ENCODE measurements at places on chromosomes 1 and 21. TPM values are rescaled to one million over a fixed set of nuclear protein-coding genes. Genes with fewer than 3 reads are reported as not detected.

The SH2D2A gene
- 2.7 TPM for total RNA-seq

The S100B gene
- 8.7 TPM for total RNA-seq

The CLCA4 gene
- 0.13 TPM for total RNA-seq

DNA sequence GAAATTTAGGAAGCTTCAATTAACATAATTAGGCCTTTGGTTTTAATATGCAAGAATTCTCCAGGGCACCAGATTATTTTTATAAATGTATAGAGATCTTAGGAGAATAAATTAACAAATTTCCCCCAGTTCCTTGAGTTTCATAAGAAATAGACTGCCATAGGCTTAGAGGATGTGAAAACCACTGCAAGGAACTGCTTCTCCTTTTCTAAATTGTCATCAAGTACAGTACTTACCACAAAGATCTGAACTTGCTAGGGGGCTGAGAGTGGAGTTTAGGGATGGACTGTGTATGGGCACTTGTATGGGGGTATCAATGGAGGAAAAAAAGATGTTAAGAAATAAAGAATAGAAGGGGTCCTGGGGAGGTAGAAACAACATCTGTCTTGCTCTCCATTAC lies 31.1 kb downstream of the LHX8 start:
- no peak for DNase-seq
- no peak overlapping the region for H3K27ac ChIP-seq
- H3K36me3 ChIP-seq, result no peaks in the 10 kb centered on the region
- H3K4me1 ChIP-seq, result no peaks in the 10 kb centered on the region
- H3K4me3 ChIP-seq, result no peak overlapping the region

DNA sequence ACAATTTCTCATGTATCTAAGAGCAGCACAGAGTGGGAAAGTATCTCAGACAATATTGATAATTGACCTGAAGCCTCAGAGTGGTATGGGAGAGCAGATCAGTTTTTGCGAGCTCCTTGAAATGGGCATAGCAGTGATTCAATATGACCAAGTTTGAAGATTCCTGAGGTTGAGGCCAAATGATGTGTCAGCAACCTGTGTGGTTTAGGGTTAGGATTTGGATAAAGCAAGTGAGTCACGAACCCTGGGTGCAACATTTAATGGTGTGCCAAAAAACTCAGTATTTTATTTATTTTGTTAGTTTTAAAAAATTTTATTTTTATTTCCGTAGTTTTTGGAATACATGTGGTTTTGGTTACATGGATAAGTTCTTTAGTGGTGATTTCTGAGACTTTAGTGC lies 92.5 kb upstream of the C21orf91 start:
- H3K36me3 ChIP-seq, result no peaks in the 10 kb centered on the region
- no peak for DNase-seq
- H3K4me1 ChIP-seq, result no peaks in the 10 kb centered on the region
- H3K27ac ChIP-seq, result no peak overlapping the region

GRCh38 chr1:5947071-5947821 lies 45.0 kb downstream of the NPHP4 start:
- H3K27me3 ChIP-seq, result no peaks in the 10 kb centered on the region
- H3K4me3 ChIP-seq, result no peak overlapping the region
- H3K4me1 ChIP-seq, result no peaks in the 10 kb centered on the region
- no peak overlapping the region for H3K27ac ChIP-seq
- no peak for DNase-seq

DNA sequence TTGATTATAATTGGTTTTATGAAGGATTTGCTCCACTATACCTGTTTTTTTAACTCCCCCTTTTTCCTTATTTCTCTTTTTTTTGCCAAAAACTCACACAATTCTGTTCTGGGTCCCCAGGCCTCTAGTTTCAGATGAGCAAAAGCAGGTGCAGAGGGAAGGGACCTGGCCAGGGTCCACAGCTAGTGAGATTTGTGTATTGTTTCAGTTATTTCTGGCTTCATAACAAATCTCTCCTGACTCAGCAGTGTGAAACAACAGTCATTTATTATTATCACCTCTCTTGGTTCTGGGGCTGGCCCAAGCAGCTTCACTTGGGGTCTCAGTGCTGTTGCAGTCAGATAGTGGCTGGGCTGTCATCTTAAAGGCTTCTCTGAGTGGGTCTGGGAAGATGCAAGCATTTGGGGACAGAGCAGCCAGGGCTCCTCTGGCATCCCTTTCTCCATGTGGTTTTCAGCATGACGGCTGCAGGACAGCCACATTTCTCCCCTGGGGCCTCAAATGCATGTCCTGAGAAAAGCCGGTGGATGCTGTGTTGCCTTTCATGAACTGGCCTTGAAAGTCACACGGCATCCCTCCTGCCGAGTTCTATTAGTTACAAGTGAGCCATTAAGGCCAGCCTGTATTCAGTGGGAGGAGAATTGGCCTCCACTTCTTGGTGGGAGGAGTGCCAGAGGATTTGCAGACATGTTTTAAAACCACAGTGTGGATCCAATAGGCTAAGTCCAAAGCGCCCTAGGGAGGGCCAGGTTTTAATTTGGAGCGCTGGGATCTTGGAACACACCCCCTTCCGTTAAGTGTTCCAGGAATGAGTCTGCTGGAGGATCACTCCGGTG lies 137.1 kb downstream of the CAMTA1 start:
- H3K27me3 ChIP-seq, result no peaks in the 10 kb centered on the region
- peak; percentile 87 for DNase-seq
- no peaks in the 10 kb centered on the region for H3K36me3 ChIP-seq
- H3K4me1 ChIP-seq, result peaks cover 7% of the 10 kb centered on the region
